ENCODE measurements at places on chromosomes 12 and 14.

DNA sequence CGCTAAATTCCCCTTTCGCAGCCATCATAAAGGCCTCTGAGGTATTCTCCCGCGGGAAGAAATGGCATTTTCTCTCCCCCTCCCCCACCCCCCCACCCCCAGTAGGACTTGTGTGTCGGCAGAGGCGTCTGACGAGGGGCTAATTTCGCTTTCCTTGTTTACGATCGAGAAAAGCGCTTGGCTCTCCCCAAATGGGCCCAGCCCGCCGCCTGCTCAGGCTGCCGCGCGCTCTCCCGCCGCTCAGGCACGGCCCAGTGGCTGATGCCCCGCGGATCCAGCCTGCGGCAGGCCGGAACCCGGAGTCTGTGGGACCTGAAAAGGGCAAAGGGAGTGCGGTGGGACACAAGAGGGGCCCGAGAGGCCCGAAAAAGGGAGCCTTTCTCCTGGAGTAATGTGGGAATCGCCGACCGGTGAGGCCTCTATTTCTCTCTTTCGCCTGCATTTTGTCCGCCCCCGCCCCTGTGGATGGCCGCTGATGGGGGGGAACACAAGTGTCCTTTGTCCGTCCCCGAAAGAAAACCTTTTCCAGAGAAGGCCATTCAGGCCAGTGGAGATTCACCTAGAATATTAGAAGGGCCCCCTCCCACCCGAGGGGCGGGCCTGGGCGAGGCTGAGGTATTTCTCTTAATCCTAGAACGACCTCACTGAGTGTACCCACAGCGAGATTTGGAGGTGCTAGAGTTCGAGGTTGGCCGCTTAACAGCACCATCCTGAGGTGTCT lies 9.0 kb upstream of the HOXC6 start:
- DNase-seq: no peak

- no peak for DNase-seq
These were observed 18.0 kb upstream of the OR4K5 start for GRCh38 chr14:19902409-19902808.

- no peak for DNase-seq
These were observed 90.4 kb downstream of the SLC8A3 start for GRCh38 chr14:70098250-70098809.

DNA sequence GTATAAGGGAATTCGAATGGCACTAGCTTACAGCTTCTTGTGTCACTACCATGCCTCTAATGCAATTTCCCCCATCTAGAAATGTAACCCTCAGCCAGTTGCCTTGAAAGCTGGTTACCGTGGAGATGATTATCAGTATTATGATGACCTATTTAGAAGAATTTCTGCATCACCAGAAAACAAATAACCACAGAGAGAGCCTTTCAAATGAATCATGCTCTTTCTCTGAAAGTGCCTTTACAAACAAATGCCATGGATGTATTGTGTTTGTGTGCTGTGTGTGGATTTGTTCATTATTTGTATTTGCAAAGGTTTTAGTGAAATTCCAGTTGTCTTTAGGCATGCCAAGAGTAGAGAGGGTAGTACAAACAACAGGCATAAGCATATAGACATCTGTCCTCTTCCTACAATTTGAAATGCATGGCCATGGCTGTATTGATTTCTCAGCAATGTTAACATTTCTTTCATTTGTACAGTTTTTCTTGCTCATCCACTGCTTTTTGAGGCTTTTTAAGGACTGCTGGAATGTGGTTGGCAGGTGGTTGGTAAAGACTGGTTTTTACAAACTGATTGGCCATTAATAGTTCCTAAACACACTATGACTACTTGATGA lies 266.5 kb downstream of the PAWR start:
- DNase-seq: no peak

DNA sequence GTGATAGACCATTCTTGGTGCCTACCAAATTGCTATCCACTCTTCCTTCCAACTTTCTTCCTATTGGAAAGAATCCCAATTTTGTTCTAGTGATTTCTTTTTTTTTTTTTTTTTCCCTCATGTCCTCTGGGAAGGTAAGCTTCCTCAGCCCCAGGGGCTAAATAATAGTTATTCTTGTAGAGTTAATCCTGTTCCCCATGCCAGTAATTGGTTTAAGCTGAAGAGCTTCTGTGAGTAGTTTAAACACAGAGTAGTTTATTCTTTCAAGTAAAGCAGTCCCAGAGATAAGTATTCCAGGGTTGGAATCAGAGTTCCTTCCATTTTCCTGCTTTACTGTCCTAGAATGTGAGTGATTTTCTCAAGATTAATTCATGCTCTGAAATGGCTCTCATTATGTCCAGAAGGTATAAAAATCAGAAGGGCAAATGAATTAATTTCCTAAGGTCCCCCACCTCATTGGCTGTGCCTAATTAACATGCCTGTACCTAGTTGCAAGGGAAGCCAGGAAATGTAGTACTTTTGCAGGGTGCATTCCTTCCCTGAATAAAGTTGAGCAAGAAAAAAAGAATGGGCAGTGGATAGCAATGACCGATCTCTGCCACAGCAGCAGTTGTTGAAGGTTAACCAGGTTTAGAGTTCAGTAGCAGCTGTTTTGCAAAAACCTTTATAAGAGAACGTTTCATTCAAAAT lies 97.8 kb downstream of the PLEKHA5 start:
- DNase-seq: no peak

GRCh38 chr14:20680363-20680762 lies 4.0 kb upstream of the RNASE4 start:
- DNase-seq: no peak

- DNase-seq: no peak
These were observed 938.0 kb downstream of the GALC start for GRCh38 chr14:87055007-87055406.

GRCh38 chr12:108668542-108668941 lies 34.8 kb upstream of the SELPLG start:
- DNase-seq: no peak

DNA sequence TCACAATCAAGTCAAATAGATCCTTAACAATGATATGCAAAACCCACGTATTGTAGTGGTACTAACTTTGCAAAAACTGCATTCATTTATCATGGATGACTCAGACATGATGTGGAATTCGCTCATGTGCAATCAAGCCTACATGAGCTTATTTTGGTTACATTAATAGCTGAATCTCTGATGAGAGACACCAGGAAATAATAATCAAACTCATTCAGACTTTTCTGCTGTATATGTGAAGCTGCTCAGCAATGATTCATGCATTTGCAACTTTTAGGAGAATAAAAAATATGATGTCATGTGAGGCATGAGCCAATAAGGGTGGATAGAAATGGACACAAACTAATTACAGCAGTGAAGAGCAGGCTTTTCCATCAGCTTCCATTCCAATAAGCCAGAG lies 1075.8 kb upstream of the TMEM132C start:
- no peak for DNase-seq

GRCh38 chr14:77580477-77580876 lies 36.0 kb downstream of the SPTLC2 start:
- no peak for DNase-seq

GRCh38 chr12:22477894-22478287 lies 66.5 kb downstream of the C2CD5 start:
- DNase-seq: no peak

GRCh38 chr12:94039914-94040313 lies 108.5 kb upstream of the PLXNC1 start:
- no peak for DNase-seq

GRCh38 chr12:131223791-131224225 lies 270.1 kb downstream of the ADGRD1 start:
- no peak for DNase-seq

DNA sequence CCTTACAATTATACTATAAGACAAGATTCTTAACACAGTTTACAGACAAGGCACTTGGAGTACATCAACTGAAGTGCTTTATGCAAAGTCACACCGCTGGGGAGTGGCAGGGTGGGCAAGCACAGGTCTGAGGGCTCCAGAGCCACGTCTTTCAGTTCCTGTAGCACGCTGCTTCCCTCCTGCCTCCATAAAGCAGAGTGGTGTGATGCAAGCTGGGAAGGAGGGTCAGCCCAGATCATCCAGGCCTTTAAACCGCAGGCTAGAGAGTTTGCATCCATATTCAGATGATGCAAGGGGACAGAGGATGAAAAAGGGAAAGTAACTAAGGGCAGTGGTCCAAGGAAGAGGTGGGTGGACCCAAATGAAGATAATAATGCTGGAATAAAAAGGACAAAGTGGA lies 132.6 kb downstream of the ITPR2 start:
- no peak for DNase-seq

- DNase-seq: no peak
These were observed 192.0 kb upstream of the HMGA2 start for GRCh38 chr12:65632131-65632855.

- no peak for DNase-seq
These were observed 3.4 kb downstream of the RMST start for GRCh38 chr12:97466000-97466399.

DNA sequence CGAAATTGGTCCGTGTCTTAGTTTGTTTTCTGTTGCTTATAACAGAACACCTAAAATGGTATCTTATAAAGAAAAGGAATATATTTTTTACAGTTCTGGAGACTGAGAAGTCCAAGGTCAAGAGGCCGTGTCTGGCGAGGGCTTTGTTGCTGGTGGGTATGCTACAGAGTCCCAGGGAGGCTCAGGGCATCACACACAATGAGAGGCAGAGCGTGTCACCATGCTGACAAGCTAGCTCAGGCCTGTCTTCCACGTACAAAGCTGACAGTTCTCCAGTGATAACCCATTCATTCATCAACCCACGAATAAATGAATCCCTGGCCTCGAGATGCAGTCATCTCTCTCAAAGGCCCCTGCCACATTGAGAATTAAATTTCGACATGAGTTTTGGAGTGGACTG lies 56.7 kb upstream of the AEBP2 start:
- DNase-seq: no peak

GRCh38 chr14:42407153-42407552 lies 800.5 kb downstream of the LRFN5 start:
- no peak for DNase-seq

DNA sequence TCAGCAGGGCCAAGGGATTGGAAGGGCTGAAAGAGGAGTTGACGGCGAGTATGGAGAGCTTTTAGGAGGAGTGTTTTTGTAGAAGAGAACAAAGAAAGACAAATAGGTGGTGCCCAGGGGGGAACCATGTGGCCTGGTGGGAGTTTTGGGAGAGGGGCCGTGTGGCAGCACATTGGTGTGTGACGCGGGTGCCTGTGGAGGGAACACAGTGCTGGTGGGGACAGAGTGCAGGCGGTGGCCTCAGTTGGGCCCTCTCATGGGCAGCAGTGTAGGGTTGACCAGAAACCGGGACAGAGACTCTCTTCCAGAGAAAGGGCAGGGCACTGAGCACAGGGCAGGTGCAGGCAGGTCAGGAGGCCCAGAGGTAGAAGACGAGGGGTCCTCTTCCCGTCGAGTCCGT lies 56.5 kb downstream of the TECPR2 start:
- DNase-seq: no peak

- DNase-seq: no peak
These were observed 22.8 kb downstream of the ERC1 start for GRCh38 chr12:1013618-1014489.

- DNase-seq: no peak
These were observed 130.2 kb downstream of the RBM19 start for GRCh38 chr12:113835896-113836295.

GRCh38 chr12:3536096-3536875 lies 45.3 kb downstream of the PRMT8 start:
- DNase-seq: no peak

GRCh38 chr12:120242971-120243699 lies 22.4 kb downstream of the PXN start:
- no peak for DNase-seq

GRCh38 chr12:124639122-124639806 lies 71.9 kb upstream of the NCOR2 start:
- DNase-seq: no peak

DNA sequence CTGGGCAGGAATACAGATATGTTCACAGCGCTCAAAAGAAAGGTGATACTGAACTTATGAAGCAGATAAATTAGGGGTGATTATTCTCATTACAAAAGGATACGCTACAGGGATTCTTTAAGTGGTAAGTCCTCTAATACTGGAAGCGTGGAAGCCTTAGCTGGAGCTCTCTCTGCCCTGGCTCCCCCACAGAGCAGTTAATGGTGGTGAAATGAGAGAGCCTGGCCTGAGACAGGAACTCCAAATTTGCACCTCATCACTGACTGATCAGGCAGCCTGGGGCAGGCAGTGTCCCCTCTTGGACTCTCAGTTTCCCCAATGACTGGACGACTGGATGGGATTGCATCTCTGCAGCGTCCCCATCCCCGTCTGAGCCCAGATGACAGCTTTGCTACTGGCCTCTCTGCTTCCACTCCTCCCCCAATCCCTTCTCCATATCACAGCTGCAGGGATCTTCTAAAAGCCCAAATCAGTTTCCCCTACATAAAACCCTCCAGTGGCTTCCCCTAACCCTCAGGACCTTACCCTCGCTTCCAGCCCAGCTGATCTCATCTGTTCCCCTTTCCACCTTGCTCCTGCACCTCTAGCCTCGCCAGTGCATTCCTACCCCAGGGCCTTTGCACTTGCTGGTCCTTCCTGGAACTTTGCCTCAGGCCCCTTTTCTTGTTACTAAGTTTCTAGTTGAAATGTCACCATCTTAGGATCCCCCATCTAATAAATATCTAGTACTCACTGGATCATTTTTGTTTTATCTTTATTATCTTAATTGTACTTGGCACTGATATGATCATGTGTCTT lies 171.7 kb upstream of the LHX5 start:
- no peak for DNase-seq

DNA sequence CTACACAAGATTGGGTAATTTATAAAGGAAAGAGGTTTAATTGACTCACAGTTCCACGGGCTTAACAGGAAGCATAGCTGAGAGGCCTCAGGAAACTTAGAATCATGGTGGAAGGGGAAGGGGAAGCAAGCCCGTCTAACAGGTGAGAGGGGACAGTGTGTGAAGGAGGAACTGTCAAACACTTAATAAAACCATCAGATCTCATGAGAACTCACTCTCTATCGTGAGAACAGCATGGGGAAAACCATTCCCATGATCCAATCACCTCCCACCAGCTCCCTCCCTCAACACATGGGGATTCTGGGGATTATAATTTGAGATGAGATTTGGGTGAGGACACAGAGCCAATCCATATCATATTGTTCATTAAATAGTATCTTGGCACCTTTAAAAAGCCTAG lies 56.1 kb downstream of the EPS8 start:
- DNase-seq: no peak

GRCh38 chr12:10673659-10674384 lies at the start of gene STYK1:
TSS of gene STYK1 (minus strand) at chr12:10674052. CDS start at chr12:10634618, 39,434 bp downstream.
- DNase-seq: peak; percentile 80

DNA sequence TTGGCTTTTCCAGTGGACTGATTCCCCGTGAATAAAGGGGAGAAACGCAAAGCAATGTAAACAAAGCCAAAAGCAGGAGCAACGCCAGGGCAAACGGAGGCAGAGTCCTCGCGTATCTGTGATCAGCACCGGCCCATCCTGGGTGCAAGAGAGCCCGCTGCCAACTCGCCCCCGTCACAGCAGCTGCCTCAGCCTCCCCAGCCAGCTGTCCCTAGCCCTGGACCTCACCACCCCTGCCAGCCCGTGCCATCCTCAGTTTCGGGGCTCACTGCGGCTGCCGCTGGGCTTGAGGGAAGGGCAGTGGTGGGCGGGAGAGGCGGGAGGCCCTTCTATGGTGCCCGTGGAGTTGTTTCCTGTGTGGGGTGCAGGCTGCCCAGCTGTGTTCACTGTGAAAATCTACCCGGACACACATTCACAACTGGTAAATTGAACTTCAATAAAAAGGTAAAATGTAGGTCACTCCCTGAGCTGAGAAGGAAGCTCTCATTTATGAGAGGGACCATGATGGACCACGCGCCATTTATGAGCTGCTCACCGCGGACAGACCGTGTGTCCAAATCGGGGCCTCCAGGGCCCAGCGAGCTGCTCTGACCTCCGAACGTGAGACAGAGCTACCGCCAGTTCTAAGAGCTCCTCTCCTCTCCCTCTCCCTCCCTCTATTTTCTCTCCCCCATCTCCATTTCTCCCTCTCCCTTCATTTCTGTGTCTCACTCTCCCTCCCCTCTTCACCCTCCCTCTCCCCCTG lies 330.5 kb upstream of the SFSWAP start:
- DNase-seq: no peak

All from activated CD8-positive, alpha-beta memory T cell treated with anti-CD3 and anti-CD28 coated beads, Interleukin-2, amount 50 U/mL, for 4 hours (primary cell).